Uterine smooth muscle cell (primary cell): ENCODE measurements at places on chromosomes 11 and 22. TPM values are rescaled to one million over a fixed set of nuclear protein-coding genes. Genes with fewer than 3 reads are reported as not detected.

HEPHL1 gene
- total RNA-seq: 0.11 TPM in 1 of 2 replicates, not detected in the other

POU2AF2 gene
- total RNA-seq: not detected in 2 replicates

TUB gene
- total RNA-seq: 8.9 and 16.7 TPM in 2 replicates

PACSIN3 gene
- 29.7 and 30.7 TPM in 2 replicates for total RNA-seq

LTBP3 gene
- 34.2 and 59.6 TPM in 2 replicates for total RNA-seq

TUBA8 gene
- total RNA-seq: 0.33 and 0.62 TPM in 2 replicates

MTMR2 gene
- total RNA-seq: 37.7 and 43.1 TPM in 2 replicates

OR2AG2 gene
- total RNA-seq: 0.12 and 0.55 TPM in 2 replicates

TP53I11 gene
- 9.7 and 13.1 TPM in 2 replicates for total RNA-seq

SLC29A2 gene
- 0.11 and 0.37 TPM in 2 replicates for total RNA-seq

CSF2RB gene
- total RNA-seq: under 0.01 TPM in 1 of 2 replicates, not detected in the other

LINC01488 gene
- total RNA-seq: not detected in 2 replicates

MS4A6E gene
- not detected in 2 replicates for total RNA-seq

ZBTB16 gene
- total RNA-seq: under 0.01 TPM in 1 of 2 replicates, not detected in the other

SLC35C1 gene
- 8.6 and 9.3 TPM in 2 replicates for total RNA-seq

SLC22A12 gene
- not detected in 2 replicates for total RNA-seq

MAPK8IP1 gene
- total RNA-seq: 10.1 and 12.3 TPM in 2 replicates

RRP8 gene
- total RNA-seq: 12.0 and 13.8 TPM in 2 replicates

ACR gene
- not detected in 2 replicates for total RNA-seq

IL10RA gene
- total RNA-seq: 0.50 and 0.66 TPM in 2 replicates

BIK gene
- total RNA-seq: not detected in 2 replicates

GLYAT gene
- total RNA-seq: not detected in 2 replicates

CACNA1I gene
- not detected in 2 replicates for total RNA-seq

TTC36 gene
- 0.22 and 0.87 TPM in 2 replicates for total RNA-seq

ASCC2 gene
- total RNA-seq: 18.1 and 21.2 TPM in 2 replicates

GLYATL2 gene
- total RNA-seq: 0.62 and 1.4 TPM in 2 replicates

ARFGAP2 gene
- total RNA-seq: 134 and 175 TPM in 2 replicates

C11orf91 gene
- not detected in 2 replicates for total RNA-seq

OR51B5 gene
- total RNA-seq: 0.12 TPM in 1 of 2 replicates, not detected in the other

ST14 gene
- total RNA-seq: under 0.01 TPM in 1 of 2 replicates, not detected in the other

CCDC188 gene
- 1.5 and 2.3 TPM in 2 replicates for total RNA-seq

MS4A6A gene
- total RNA-seq: not detected in 2 replicates

DEPDC5 gene
- total RNA-seq: 11.5 and 14.4 TPM in 2 replicates

OR10D3 gene
- not detected in 2 replicates for total RNA-seq

UBQLNL gene
- not detected in 2 replicates for total RNA-seq

ADAMTS8 gene
- under 0.01 TPM in 2 replicates for total RNA-seq

LIF gene
- total RNA-seq: 16.5 and 23.8 TPM in 2 replicates

ZNF214 gene
- total RNA-seq: 5.6 and 7.0 TPM in 2 replicates

CHRNA10 gene
- 0.66 and 0.75 TPM in 2 replicates for total RNA-seq

APOBEC3G gene
- total RNA-seq: 14.5 and 15.4 TPM in 2 replicates

IGF2 gene
- total RNA-seq: 0.11 and 0.25 TPM in 2 replicates

RHOD gene
- 4.6 and 14.7 TPM in 2 replicates for total RNA-seq

SNX32 gene
- total RNA-seq: 0.44 and 0.75 TPM in 2 replicates

TMPRSS5 gene
- total RNA-seq: under 0.01 and 0.50 TPM in 2 replicates

C11orf42 gene
- not detected in 2 replicates for total RNA-seq

OR2D2 gene
- total RNA-seq: 0.50 and 1.5 TPM in 2 replicates

KCNQ1 gene
- total RNA-seq: 0.25 TPM in 1 of 2 replicates, not detected in the other

TRIM48 gene
- not detected in 2 replicates for total RNA-seq

PHOX2A gene
- not detected in 2 replicates for total RNA-seq

TST gene
- total RNA-seq: 31.9 and 38.6 TPM in 2 replicates

CBLIF gene
- not detected in 2 replicates for total RNA-seq

KCNJ11 gene
- total RNA-seq: not detected in 2 replicates
